ENCODE measurements at places on chromosomes 16 and 17.

DNA sequence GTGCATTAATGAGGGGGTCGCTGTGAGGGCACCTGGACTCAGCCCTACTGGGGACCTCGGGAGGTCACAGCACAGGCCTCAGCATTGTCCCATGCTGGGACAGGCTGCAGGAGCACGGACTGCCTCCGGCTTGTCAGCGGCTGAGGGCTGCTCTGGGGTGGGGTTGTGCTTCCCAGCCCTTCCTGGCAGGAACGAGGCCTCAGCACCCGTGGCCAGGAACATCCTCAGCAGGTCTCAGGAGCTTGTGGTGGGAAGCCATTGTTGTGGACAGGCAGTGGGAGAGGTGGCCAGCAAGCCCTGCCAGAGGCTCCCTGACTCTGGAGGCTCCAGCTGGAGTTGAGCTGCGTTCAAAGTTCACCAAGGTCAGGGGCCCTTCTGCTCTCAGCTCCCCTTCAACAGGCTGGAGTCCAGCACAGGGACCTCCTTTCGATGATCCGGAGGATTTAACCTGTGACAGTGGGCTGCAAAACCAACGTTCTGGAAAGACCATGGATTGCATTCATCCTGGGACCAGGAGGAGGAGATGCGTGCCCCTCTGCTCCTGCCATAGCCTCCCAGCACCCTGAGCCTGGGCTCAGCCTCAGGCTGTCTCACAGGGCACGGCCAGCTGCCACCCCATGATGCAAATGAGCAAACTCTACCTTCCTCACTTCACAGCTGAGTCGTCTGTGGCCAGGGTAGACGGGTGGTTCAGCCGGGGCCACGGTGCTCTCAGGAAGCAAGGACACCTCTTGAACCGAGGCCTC, 32.6 kb downstream of the FOXL1 start:
- no peak for DNase-seq

- DNase-seq, result no peak
These were observed 21.3 kb upstream of the C1QTNF8 start for GRCh38 chr16:1117176-1117900.

DNA sequence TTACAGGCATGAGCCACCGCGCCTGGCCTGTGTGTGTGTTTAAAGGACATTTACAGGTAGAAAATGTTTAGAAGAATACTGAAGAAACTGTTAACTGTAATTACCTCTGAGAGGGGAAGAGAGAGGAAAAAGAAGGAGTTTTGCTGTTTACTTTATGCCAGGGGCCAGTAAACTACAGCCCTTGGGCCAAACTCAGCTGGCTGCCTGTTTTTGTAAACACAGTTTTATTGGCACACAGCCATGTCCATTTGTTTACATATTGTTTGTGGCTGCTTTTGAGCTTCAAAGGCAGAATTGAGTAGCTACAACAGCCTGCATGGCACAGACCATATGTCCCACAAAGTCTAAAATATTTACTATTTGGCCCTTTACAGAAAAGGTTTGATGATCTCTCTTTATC, 76.4 kb downstream of the GPR139 start:
- no peak for DNase-seq

- peak; percentile 84 for DNase-seq
These were observed 7.8 kb upstream of the RNF213 start for GRCh38 chr17:80252871-80253270.

DNA sequence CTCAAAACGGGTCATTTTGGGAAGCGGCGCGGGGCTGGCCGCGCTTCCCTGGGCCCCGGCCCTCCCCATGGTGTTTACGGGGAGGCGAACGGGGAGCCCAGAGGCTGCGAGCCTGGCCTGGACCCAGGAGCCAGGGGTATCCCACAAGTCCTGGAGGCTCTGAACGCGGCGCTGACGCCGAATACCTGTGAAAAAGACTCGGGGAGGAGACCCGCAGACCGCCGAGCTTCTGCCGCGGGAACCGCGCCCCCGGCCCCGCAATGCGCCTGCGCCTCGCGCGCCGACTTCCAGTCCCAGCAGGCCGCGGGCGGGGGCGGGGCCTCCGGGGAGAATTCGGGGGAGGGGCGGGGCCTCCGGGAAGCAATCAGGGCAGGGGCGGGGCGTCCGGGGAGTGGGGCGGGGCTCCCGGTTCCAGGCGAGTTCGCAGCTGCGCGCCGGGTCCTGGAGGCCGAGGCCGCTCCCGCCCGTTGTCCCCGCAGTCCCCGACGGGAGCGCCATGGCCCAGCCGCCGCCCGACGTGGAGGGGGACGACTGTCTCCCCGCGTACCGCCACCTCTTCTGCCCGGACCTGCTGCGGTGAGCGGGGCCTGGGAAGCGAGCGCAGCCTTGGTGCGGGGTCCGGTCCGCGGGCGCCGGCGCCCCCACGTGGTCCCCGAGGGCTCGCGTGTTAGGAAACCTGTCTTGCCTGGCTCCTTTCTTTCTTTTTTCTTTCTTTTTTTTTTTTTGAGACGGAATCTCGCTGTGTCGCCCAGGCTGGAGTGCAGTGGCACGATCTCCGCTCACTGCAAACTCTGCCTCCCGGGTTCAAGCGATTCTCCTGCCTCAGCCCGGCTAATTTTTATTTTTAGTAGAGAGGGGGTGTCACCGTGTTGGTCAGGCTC, at the start of gene DECR2:
Gene DECR2, plus strand, starts transcription at position 418 of the 881 bp plus-strand sequence. Its CDS starts 79 bp downstream, at position 497.
- DNase-seq, result peak; percentile 98

- DNase-seq, result no peak
These were observed 35.9 kb upstream of the ACSM2B start for GRCh38 chr16:20611975-20612481.

GRCh38 chr16:67499106-67499505, 15.8 kb upstream of the AGRP start:
- DNase-seq, result no peak

DNA sequence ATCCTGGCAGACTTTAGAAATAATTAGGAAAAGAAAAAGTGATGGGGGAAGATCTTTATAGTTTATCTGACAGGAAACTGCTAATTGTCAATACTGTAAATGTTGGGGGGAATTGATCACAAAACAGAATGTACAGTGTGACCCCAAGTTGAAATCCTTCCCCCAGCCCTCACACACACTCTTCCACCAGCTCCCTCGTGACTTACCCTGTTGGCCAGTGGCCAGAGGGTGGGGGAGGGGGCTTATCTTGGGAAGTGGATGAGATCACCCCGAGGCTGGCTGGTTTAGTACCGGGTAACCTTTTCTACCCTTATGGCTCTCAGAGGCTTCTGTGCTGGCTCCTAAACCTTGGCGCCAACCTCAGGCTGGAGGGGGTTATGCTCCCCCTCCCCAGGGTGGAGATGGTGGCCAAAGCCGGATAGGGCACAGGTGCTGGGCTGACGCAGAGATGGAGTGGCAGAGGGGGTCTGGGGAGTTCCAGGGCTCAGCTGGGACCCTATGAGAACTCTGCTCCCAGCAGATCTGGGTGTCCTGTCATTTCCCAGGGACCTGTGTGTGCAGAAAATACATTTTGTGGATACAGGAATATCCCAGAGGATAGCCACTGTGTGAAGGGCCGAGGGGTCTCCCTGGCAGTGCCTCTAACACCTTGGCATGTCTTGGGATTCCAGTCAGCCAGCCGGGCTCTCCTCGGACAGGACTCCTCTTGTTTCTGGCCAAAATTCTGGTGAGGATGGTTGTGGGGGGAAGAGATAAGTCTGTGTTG, 18.6 kb downstream of the CDH16 start:
- DNase-seq, result peak; percentile 86

GRCh38 chr17:57945996-57946797, 9.0 kb downstream of the CUEDC1 start:
- DNase-seq, result no peak

- no peak for DNase-seq
These were observed 10.9 kb downstream of the ZNF18 start for GRCh38 chr17:11986179-11986941.

- DNase-seq, result no peak
These were observed 45.6 kb upstream of the LCMT1 start for GRCh38 chr16:25065899-25066298.

- no peak for DNase-seq
These were observed 121.7 kb upstream of the NLRP1 start for GRCh38 chr17:5705876-5706576.

DNA sequence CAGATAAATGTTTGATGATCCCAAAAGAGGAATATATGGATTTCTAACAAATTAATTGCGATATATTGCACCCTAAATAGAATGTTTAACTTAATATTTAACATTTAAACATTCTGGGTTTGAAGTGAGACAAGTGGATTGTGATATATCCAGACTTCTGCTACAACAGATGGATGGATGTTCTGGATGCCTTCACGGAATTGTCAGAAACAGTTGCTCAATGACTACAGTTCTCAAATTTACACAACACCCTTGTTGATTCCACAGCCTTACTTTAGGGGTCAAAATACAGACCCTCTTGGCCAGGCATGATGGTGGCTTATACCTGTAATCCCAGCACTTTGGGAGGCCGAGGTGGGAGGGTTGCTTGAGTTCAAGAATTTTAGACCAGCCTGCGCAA, 250.8 kb downstream of the RBFOX1 start:
- no peak for DNase-seq

GRCh38 chr16:2530629-2531318, 434 bp downstream of the CEMP1 start:
- DNase-seq, result no peak

DNA sequence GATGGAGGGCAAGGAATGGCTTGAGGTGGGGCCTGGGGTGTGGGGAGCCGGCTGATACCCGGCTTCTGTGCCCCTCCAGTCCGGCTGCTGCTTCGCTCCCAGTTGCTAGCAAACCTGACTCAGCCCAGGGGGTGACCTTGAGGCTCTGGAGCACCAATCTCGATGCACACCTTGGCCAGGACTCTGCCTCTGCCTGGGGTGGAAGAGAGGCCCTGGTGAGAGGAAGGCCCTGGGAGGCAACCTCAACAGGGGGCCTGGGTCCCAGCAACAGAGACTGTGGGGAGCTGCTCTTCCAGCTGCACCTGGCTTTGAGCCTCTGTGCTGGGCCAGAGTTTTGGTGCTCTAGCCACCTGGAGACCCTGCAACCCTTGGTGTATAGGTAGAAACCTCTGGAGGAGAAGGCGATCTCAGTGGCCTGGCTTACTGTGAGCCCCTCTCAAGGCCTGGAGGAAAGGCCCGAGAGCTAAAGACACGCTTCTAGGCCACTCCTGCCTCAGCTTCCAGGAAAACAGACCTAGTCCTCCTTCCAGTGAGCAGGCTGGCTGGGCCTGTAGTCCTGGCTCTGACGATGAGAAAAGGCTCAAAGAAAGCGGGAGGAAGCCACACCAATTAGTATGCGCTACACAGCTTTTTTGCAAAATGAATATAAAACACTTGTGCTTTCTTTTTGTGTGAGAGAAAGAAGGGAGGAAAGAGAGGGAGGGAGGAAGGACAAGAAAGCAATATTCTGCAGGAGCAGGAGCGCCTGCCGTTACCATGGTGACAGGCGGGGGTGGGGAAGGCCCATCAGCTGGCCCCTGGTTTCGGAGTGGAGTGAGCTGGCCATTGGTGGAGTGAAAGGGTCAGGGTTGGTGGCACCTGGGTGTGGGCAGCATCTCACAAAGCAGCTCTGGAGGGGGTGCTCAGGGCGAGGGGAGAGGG, 51.0 kb downstream of the VAC14 start:
- no peak for DNase-seq

GRCh38 chr17:44000871-44001460, 3.5 kb upstream of the NAGS start:
- no peak for DNase-seq

DNA sequence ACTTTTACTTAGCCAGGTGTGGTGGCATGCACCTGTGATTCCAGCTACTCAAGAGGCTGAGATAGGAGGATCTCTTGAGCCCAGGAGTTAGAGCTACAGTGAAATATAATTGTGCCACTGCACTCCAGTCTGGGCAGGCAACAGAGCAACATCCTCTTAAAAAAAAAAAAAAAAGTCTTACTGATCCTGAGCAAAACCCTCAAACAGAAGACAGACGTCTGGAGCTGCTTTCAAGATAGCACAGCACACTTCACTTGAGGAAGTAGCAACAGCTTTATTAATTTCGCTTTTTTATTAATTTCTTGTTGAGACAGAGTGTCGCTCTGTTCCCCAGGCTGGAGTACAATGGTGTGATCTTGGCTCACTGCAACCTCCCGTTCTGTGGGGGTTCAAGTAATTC, 10.2 kb upstream of the GGA2 start:
- no peak for DNase-seq
